ENCODE measurements at places on chromosomes 6 and 20.

- no peak for DNase-seq
Measured at GRCh38 chr20:5195655-5196054, 68.8 kb downstream of the CDS2 start.

DNA sequence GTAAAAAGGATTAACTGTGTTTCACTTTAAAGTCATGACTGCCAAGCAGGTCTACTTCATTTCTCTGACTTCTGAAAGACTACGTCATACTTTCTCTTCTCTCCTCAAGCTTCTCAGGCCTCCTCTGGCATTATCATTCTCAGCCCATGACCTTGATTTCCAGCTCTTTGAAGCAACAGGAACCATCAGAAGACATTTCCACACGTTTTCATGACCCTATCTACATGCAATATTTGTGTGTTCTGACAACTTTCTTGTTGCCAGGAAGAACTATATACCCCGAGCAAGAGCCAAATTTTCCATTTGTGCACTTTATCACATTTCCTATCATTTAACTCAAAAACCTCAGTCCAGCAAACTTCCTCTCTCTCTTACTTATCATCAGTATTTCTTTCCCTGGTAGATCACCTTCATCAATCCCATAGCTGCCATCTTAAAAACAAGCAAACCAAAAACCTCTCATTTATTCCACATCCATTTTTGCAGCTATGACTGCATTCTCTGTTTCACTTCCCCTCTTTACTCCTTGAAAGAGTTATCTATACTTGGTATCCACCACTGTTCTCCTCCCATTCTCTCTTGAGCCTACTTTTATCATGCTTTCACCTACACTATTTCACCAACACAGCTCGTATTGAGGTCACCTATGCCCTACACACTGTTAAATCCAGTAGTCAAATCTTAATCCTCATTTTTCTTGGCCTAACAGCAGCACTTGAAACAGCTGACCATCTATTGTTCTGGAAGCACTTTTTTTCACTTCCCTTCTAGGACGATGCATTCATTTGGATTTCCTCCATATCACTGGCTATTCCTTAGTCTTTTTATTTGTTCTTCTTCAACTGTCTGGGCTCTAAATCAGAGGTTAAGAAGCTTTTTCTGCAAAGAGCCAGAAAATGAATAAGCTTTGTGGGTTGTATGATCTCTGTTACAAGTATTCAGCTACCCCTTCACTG lies 47.1 kb downstream of the STX7 start:
- no peak for DNase-seq

- no peak for DNase-seq
Measured at GRCh38 chr6:117616391-117617209, 14.3 kb upstream of the GOPC start.

GRCh38 chr20:58836616-58837204 lies 14.0 kb downstream of the GNAS-AS1 start:
- DNase-seq: no peak

GRCh38 chr6:142167071-142167470 lies 20.0 kb downstream of the VTA1 start:
- no peak for DNase-seq

- DNase-seq: no peak
Measured at GRCh38 chr6:21886542-21887151, 293.1 kb downstream of the SOX4 start.

DNA sequence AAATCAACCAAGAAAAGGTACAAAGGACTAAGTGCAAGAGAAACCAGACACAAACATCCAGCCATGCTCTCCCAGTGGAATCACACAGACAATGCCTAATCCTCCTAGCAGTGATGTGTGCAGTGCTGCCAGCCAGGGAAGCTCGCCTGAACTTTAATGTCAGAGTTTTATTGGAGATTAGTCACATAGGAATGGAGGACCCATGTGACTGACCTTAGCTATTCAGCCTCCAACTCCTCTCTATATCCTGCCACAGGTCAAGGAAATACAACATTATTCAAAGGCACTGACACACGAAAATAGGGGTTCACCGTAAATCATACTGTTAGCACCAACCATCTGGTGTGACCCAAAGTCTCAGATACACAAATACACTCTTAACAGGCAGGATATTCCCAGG lies 684.6 kb downstream of the DOK5 start:
- no peak for DNase-seq

GRCh38 chr6:5389086-5389745 lies 127.9 kb downstream of the FARS2 start:
- DNase-seq: no peak

GRCh38 chr6:71900642-71901041 lies 14.3 kb downstream of the RIMS1 start:
- DNase-seq: no peak

DNA sequence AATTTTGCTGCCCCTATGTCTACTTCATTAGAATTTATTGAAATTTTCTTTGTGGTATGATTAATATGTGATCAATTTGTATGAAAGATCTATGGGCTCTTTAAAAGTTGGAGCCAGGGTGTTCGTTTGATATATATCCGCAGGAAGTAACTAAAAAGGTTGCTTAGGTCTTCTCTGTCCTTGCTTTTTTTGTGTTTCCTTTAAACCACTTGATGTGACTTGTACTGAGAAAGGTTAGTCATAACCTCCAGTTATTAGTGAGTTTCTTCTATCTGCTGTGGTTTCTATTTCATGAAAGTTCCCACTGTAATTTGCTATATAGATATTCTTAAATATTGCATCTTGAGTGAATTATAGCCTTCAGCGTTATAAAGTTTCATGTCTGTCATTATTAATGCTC lies 585.3 kb upstream of the ARID1B start:
- no peak for DNase-seq

- DNase-seq: no peak
Measured at GRCh38 chr20:55540013-55540412, 465.3 kb downstream of the CBLN4 start.

- DNase-seq: no peak
Measured at GRCh38 chr6:157203312-157203744, 120.0 kb downstream of the TMEM242 start.

DNA sequence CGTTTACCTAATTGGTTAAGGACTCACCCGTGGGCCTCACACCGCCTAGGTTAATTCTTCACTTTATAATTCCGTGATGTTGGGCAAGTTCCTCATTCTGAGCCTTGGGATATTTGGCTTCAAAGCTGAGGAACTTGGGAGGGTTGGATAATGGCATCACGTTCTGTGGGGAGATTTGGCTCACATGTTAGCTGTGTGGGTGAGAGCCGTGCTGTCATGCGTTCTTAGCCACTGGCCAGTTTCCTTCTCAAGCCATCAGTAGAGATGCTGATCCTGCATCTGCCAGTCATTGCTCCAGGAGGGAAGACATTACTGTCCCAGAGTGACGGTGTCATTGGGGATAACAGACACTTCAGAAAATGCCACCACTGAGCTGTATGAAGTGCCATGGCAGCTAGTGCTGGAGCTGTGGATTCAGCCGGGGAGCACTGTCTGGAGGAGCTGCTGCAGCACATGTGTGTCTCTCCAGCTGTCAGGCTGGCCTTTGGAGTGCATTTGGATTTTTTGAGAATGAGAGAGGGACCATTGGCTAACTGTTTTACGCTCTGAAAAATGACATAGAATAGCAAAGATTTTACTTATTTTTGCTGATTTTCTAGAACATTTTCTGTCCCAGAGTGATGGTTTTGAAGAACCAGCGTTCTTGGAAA lies 16.5 kb downstream of the IGF2R start:
- no peak for DNase-seq

DNA sequence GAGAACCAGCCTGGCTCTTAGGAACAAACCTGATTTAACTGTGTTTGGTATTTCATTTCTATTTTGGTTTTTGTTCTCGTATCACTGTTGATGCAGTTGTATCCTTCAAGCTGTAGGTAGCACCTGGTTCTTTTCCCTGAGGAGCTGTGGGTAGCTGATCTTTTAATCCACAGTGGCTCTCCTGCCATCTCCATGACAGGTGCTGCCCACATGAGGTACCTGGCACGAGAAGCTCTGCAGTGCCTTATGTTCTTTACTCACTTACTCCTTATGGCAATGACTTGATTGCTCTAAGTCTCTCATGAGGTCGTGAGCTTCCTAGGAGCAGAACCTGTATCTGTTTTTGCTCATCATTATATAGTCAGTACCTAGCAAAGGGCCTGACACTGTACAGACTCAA lies 74.3 kb upstream of the EMILIN3 start:
- DNase-seq: no peak

GRCh38 chr6:80185492-80185891 lies 79.0 kb downstream of the BCKDHB start:
- no peak for DNase-seq
